Natural killer cell treated with Interleukin-12 subunit alpha and Interleukin-12 subunit beta and Interleukin-15 and Interleukin-18, amount 100 ng/mL, for 72 hours (primary cell): ENCODE measurements at places on chromosomes 11 and 22. TPM values are rescaled to one million over a fixed set of nuclear protein-coding genes. Genes with fewer than 3 reads are reported as not detected.

DNA sequence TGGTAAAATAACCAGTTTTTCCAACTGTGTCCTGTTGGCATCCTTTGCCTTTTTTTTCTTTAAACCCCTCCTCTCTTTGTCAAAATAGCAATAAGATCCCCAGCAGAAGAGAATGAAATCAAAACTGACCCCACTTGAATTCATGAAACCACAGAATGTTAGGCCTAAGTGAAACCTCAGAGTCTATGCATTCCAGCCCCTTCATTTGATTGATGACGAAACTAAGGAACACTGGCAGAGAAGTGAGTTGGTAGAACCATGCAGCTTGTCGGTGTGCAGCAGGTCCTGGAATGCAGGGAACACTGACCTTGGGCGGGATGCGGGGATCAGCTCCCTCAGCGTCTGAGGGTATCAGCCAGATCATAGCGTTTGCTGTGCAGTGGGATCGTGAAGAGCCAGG lies 57.5 kb downstream of the GRK3 start:
- DNase-seq: no peak

DNA sequence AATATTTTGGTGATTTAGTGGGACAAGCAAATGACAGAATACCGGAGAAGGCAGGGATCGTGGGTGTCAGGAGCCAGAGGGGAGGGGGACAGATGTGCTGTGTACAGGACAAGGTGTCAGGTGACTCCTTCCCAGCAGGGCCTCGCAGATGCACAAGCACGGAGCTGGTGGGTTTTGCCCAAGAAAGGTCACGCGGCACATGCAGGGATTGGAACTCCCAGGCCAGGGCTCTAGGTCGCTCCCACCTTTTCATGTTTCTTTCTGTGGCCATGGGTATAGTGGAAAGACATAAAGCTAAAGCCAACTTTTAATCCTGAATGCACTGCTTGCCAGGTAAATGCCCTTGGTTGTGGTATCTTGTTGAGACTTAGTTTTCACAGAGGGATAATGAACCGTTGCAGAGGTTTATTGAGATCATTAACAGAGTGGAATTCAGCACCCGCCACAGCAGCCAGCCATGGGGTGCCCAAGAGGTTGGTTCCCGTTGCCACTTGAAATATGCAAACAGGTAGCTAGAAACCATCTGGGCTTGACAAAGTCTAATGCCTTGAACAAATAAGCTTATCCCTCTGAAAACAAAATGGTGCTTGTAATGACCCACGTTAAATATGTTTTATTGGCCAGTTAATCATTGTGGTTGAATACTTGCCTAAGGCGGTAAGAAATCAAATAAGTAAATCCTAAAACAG lies 10.1 kb downstream of the C22orf23 start:
- no peak for DNase-seq

GRCh38 chr11:105000167-105000566 lies 22.8 kb downstream of the CASP5 start:
- no peak for DNase-seq

DNA sequence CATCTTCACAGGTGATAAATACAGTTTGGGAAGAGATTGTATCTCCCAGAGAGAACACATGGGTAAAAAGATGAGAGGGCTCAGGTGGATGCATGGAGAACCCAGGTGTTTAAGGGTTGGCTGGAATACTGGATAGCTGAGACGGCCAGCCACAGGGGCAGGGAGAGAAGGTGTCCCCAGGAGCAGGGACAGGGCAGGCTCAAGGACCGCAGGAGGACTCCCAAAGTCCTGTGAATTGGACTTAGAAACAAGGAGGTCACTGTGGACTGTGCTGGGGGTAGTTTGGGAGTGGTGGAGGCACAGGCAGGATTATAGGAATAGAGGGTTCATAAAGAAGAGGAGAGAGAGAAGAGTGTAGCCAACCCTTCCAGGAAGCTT lies 103.8 kb upstream of the PARVA start:
- no peak for DNase-seq

DNA sequence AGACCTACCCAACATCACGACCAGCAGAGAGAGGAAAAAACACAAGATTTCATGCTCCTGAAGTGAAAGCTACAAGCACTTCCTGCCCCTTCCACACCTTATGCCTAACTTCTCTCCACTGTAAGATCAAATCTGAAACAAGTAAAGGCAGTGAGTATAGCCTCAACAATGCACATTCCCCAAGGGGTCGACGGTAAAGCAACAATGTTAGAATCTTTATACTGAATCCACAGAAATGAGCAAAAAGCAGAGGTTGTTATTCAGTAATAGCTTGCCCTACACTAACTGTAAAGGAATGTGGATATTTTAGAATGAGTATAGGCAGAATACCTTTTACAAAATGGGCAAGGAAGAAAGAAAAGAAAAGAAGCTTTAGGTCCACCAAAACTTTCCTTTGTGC lies 15.6 kb downstream of the ARFGAP3 start:
- no peak for DNase-seq

DNA sequence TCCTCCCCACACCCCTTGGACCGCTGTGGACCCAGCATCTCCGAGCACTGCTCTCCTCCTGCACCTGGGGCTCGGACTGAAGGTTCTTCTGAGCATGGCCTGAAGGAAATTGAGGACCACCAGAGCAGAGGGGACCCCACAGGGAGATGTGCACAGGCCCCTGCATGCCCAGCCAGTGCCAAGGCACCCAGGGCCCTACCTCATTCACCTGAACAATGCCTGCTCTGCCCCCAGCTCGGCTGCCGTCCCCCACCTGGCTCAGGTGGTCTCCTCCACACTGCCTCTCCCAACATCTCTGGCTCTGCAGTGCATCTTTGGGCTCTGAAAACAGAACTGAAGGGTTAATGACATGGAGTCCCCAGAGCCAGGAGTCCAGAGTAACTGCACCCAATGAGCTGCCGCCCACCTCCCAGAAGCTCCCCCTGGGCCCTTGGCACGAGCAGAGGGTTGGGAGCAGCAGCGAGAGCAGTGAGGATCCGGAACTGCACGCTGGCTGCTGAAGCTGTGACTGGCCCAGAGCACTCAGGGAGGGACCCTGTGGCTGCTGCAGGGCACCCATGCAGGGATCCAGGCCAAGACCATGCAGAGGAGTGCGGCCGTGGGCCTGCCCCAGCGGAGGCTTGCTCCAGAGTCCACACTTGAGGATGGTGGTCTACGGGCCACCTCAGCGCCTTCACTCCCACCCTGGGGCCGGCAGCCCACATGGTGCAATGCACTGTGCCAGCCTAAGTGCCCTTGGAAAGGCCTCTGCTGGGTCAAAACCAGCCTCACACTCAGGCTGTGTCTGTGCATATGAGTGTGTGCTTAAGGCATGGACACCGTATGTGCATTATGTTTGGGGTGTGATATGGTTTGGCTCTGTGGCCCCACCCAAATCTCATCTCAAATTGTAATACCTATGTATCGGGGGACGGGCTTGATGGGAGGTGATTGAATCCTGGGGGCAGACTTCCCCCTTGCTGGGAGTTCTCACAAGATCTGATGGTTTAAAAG lies 686.1 kb downstream of the TBC1D22A start:
- DNase-seq: no peak

DNA sequence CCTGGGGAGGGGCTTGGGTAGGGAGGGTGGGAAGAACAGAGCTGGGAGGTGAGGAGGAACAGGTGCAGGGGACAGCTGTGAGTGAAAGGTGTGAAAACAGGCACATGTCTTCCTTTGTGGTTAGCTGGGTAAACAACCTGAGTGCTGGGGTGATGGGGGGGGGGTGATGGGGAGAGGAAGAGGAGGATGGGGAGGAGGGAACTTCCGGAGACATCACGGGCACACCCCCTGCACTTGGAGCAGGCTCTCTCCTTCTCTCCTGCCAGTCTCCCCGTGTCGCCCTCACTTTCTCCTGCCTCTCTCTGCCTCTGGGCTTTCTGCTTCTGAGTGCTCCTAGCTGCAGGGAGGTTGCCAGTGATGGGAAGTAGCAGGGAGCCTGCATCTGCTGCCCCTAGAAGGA lies 8.8 kb downstream of the CXCR5 start:
- no peak for DNase-seq

GRCh38 chr11:78828676-78829075 lies 254.0 kb upstream of the NARS2 start:
- no peak for DNase-seq

Gene LRRC32
- 0.08 TPM for total RNA-seq

Gene C11orf86
- not detected for total RNA-seq

Gene NOX4
- total RNA-seq: not detected

Gene PPFIBP2
- 9.6 TPM for total RNA-seq

Gene RASGRP2
- 13.6 TPM for total RNA-seq
